ENCODE measurements at places on chromosomes 5 and 9. TPM values are rescaled to one million over a fixed set of nuclear protein-coding genes. Genes with fewer than 3 reads are reported as not detected.

DOK3 gene
- total RNA-seq, result 2.5 TPM

NIPAL4 gene
- not detected for total RNA-seq

C5 gene
- 1.6 TPM for total RNA-seq

DMRT3 gene
- total RNA-seq, result not detected

ANGPTL2 gene
- total RNA-seq, result 15.3 TPM

GPR151 gene
- not detected for total RNA-seq

TNC gene
- total RNA-seq, result 0.54 TPM

ECSCR gene
- total RNA-seq, result 217 TPM

AJM1 gene
- 0.45 TPM for total RNA-seq

ITK gene
- total RNA-seq, result not detected

SHOC1 gene
- total RNA-seq, result under 0.01 TPM

ASPN gene
- total RNA-seq, result not detected

ZNF366 gene
- 4.0 TPM for total RNA-seq

KIAA0825 gene
- total RNA-seq, result 1.0 TPM

PHAX gene
- total RNA-seq, result 51.5 TPM

ECPAS gene
- total RNA-seq, result 142 TPM

SPATA31C1 gene
- not detected for total RNA-seq

MORN5 gene
- total RNA-seq, result not detected

PCDHB5 gene
- 0.56 TPM for total RNA-seq

NR2F1-AS1 gene
- total RNA-seq, result 17.5 TPM

RPL35 gene
- 2,756 TPM for total RNA-seq

PRELID1 gene
- 156 TPM for total RNA-seq

SLCO6A1 gene
- total RNA-seq, result not detected

QRFP gene
- total RNA-seq, result not detected

HTR4 gene
- total RNA-seq, result not detected

IFNA2 gene
- not detected for total RNA-seq

TXNDC8 gene
- not detected for total RNA-seq

PFN3 gene
- total RNA-seq, result not detected

OR4F3 gene
- total RNA-seq, result not detected

PRDM9 gene
- not detected for total RNA-seq

GNAQ gene
- 29.9 TPM for total RNA-seq

MAP1B gene
- 109 TPM for total RNA-seq

ELOVL7 gene
- total RNA-seq, result under 0.01 TPM

IL4 gene
- total RNA-seq, result not detected

XRCC4 gene
- 9.6 TPM for total RNA-seq

NUP214 gene
- 15.0 TPM for total RNA-seq

SMIM33 gene
- not detected for total RNA-seq

CCDC192 gene
- total RNA-seq, result not detected
